ENCODE measurements at places on chromosomes 11 and 22. TPM values are rescaled to one million over a fixed set of nuclear protein-coding genes. Genes with fewer than 3 reads are reported as not detected.

Gene PARVB
- 9.7 TPM for total RNA-seq

Gene OR5B21
- total RNA-seq = not detected

Gene OR6A2
- 0.27 TPM for total RNA-seq

Gene BATF2
- 10.0 TPM for total RNA-seq

Gene TUBA8
- 2.0 TPM for total RNA-seq

Gene OR8G5
- total RNA-seq = not detected

GRCh38 chr11:44728491-44728910, 1.7 kb downstream of the TSPAN18 start:
- peaks cover 11% of the 10 kb centered on the region for H3K4me1 ChIP-seq
- H3K27ac ChIP-seq = peak overlapping the region; percentile 89
- H3K4me3 ChIP-seq = no peak overlapping the region
- no peaks in the 10 kb centered on the region for H3K36me3 ChIP-seq
- DNase-seq = no peak
- peaks cover 50% of the 10 kb centered on the region for H3K27me3 ChIP-seq

GRCh38 chr11:107706531-107706930, 5.3 kb downstream of the SLN start:
- H3K4me3 ChIP-seq = no peak overlapping the region
- H3K4me1 ChIP-seq = no peaks in the 10 kb centered on the region
- peaks cover 5% of the 10 kb centered on the region for H3K27me3 ChIP-seq

GRCh38 chr11:114799476-114799875, 121.1 kb downstream of the NXPE2 start:
- no peaks in the 10 kb centered on the region for H3K36me3 ChIP-seq
- H3K27me3 ChIP-seq = no peaks in the 10 kb centered on the region
- H3K4me1 ChIP-seq = no peaks in the 10 kb centered on the region
